ENCODE measurements at places on chromosomes 2 and 18.

GRCh38 chr2:29218550-29219125, 103.4 kb downstream of the CLIP4 start:
- no peak for DNase-seq

GRCh38 chr18:31258789-31259188, 59.2 kb upstream of the DSG1 start:
- DNase-seq: no peak

GRCh38 chr2:23198316-23199114, 186.5 kb upstream of the KLHL29 start:
- no peak for DNase-seq

DNA sequence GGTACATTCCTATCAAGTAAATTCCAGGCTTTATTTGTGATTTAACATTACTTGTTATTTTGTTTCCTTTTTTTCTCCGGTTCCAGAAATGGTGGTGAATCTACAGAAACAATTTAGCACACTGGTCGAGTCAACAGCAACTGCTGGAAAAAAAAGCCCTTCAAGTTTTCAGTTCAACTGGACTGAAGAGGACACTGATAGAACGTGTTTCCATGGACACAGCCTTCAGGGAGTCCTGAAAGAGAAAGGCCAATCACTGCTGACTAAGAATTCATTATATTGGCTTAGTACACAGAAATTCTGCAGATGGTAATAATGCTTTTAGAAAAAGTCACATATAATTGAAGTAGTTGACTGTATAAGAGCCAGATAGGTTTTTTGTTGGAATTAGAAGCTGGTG, 32.0 kb upstream of the GRHL1 start:
- no peak for DNase-seq

GRCh38 chr2:165840333-165840958, 46.4 kb upstream of the GALNT3 start:
- DNase-seq: no peak

DNA sequence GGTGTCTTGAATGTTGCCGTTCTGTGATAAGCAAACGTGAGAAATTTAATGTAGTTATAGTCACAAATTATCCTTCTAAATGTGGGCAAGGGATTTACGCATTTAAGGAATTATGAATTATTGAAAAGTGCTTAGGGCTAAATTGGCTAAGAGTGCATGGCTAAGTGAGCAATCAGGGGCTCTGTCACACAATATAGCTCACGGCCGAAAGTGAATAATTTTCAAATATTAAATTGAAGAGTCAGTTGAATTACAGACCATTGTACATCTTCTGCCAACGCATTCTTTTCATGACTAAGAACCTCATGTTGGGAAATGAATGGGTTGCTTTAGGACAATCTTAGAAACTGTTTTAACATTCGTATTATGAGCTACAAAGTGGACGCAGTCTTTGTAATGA, 1832.9 kb upstream of the LRRTM1 start:
- DNase-seq: no peak

- no peak for DNase-seq
Observed at GRCh38 chr18:74152857-74153256, 4.5 kb downstream of the TIMM21 start.

DNA sequence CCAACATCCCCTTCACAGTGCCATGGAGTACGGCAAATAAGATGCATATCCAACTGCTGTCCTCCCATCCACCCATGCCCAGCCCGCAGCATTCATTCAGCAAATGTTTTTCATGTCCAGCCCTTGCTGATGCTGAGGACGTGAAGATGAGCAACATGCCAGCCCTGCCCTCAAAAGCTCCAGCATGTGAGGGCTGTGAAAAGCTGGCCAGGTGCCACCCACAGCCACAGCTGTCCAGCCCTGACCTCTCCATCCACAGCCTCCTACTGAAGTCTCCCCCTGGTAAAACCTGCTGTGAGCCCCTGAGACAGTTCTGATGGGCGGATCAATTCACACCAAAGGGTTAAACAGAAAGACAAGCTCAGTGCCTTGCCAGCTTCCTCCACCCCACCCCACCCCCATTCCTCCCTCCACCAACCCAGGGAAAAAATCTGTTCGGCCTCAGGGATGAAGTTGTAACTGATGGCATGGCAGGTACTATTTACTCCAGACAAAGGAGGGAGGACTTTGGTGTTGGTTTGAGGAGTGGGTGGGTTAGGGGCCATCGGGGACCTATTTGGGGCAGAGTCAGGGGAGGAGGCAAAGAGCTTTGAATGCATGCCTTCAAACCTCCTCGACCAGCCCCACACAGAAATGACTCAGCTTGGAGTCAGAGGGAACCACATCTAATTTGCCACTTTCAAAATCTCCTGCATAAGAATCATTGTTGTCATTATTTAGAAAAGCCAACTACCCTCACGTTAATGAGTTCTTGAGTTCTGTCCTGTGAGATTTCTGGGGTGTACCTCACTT, 4.3 kb downstream of the ZBTB7C start:
- DNase-seq: no peak

DNA sequence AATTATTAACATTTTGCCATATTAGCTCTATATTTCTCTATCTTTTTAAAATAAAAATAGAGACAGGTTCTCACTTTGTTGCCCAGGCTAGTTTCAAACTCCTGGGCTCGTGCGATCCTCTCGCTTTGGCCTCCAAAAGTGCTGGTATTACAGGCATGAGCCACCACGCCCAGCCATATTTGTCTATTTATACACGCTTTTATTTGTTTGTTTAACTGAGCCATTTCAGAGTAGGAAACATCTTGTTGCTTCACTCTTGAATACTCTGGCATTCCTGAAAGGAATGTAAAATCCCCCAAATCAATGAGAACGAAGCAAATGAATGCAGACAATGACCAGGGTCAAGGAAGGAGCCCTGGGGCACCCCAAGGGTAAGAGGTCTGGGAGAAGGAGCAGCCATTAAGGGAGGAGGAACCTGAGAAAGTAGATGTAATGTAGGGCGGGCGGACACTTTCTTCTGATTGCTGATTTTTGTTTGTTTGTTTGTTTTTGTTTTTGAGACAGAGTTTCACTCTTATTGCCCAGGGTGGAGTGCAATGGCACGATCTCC, 31.7 kb upstream of the RAB1A start:
- DNase-seq: no peak

- DNase-seq: no peak
Observed at GRCh38 chr2:69306393-69306821, 80.6 kb downstream of the GFPT1 start.

DNA sequence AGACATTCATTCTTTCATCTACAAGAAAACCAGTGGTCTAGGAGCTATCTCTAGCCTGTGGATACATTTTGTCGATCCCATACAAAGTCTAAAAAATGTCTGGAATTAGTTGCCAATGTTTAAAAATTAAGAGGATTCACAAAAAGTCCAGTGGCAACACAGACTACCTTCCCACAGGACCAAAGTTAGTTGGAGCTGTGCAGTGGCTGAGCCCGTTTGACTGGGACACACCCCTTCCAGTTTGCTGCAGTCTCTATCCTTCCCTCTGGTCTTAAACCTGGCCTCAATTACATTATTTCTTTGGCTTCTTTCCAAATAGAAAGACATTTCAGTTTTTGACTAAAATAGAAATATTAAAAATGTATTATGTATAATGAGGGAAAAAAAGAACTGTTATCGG, 18.6 kb downstream of the SLC16A14 start:
- DNase-seq: no peak

DNA sequence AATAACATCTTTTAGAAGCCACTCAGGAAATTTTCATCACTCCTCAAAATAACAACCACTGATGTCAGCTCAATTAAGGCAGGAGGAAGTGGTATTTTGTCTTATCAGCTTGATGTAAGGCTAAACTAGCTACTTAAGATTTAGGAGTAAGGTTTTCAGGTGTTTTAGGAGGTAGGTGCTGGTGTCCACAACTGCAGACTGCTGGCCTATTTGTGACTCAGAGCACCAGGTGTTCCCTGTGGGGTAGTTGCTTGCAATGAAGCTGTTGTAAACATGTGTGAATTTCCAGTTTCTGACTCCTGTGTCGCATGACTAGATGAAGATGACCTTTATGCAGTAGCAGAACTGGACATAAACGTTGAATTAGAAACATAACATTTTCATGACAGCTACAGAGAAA, 164.2 kb downstream of the THSD7B start:
- DNase-seq: no peak

DNA sequence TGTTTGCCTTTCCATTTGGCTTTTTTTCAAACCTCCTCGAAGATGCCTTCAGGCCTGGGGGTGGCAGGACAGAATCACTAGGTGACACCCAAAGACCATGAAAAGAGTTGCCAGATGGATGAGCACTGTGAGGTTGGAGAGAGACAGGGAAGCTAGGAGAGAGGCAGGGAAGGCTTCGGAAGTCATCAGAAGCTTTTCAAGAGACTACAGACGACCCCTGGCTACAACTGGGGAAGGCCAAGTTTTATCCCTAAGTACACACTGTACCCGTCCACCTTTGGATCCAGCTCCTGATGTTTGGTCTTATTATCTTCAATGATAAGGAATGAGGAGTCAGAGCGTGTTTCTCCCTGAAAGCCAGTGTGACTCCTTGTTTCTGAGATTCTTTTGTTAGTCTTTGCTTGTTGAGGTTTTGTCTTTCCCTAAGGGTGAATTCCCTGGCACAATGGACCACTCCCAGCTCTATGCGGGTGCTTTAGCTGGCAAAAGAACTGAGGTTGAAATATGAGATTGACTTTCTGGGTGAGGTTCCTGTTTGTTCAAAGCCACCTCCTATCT, 33.4 kb upstream of the SLC9A2 start:
- no peak for DNase-seq

DNA sequence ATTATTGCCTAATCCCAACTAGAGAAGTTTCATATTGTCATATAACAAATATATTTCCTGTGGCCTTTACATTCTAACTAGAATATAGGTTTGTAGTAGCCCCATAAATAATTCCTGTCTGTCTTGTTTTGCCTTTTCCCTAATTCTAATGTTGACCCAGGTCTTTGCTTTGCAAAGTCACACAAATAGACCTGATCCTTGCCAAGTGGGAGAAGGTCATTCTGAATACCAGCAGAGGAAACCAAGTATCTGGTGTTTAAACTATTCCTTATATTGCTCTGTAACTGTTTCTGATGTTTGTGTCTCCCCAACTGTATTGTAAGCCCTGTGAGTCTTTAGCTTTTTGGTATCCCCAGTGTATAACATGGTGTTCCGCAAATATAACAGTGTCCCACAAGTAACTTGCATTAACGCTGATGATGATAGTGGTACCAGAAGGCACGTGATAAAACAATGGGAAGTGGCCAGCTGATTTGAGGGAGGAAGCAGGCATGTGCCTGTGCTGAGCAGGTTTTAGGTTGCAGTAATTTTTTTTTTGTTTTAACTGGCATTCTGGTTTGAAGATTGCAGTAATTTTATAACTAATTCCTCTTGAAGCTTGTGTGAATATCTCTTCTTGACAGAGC, 11.1 kb downstream of the HADHB start:
- DNase-seq: no peak

- peak; percentile 79 for DNase-seq
Observed at GRCh38 chr2:172461591-172462372, 34.4 kb downstream of the ITGA6 start.

GRCh38 chr2:224469374-224469964, 67.6 kb upstream of the FAM124B start:
- no peak for DNase-seq

- DNase-seq: no peak
Observed at GRCh38 chr2:107469437-107469995, 357.2 kb upstream of the RGPD4 start.

- DNase-seq: no peak
Observed at GRCh38 chr2:98394595-98395153, 48.4 kb downstream of the CNGA3 start.

- DNase-seq: no peak
Observed at GRCh38 chr18:23845988-23846630, 156.9 kb downstream of the LAMA3 start.

DNA sequence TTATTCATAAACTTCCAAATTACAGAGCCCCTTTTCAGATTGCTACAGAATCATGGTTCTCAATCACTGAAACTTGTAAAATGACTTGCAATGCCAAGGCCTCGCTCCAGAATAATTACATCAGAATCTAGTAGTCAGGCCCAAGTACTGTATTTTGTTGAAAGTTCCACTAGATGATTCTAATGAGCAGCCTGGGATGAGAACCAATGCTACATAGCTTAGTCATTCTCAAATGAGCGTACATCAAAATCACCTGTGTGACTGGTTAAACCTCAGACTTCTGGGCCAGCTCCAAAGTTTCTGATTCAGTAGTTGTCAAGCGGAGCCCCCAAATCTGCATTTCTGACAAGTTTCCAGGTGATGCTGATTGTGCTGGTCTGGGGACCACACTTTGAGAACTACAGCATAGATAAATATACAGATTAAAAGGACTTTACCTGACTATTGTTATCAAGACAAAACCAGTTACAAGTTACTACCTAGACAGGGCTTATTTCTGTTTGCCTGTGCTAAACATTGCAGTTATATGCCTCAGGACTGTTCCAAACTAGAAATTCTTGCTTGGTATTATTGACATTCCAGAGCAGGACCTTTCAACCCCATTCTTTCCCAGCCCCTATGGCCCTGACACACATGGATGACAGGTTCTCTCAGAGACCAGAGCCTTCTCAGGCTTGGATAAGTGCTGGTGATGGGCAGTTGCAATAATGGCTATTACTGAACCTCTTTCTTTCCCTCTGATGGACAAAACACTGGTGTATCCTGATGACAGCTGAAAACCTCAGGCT, 83.1 kb downstream of the UPP2 start:
- peak; percentile 12 for DNase-seq

GRCh38 chr2:70012887-70013286, 51.5 kb upstream of the ASPRV1 start:
- no peak for DNase-seq

- DNase-seq: peak; percentile 41
Observed at GRCh38 chr2:158953926-158954763, 14.3 kb upstream of the TANC1 start.

DNA sequence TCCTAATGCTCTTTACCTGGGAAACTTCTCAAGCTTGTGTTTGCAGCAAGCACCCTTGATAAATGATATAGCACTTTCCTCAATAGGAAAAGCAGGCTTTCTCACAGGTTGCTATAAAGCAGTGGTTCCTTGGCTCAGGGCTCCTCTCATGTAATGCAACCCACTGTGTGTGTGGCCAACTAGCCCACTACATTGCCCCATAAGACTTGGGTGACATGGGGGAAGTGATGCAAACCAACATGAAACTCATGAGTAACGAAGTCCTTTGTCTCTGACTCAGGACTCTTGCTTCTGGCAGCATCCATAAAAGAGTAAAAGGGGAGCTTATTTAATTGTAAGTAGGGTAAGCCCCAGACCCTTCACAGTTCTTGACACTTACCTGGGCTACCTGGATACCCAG, 106.9 kb downstream of the COL4A4 start:
- DNase-seq: no peak

GRCh38 chr18:22710673-22711191, 222.4 kb upstream of the RBBP8 start:
- no peak for DNase-seq

Measured in activated naive CD4-positive, alpha-beta T cell treated with anti-CD3 and anti-CD28 coated beads for 36 hours (primary cell).